ENCODE measurements at places on chromosomes 16 and 17.
A peak's percentile ranks its signal among the peaks of the same experiment; 100 is the strongest.

DNA sequence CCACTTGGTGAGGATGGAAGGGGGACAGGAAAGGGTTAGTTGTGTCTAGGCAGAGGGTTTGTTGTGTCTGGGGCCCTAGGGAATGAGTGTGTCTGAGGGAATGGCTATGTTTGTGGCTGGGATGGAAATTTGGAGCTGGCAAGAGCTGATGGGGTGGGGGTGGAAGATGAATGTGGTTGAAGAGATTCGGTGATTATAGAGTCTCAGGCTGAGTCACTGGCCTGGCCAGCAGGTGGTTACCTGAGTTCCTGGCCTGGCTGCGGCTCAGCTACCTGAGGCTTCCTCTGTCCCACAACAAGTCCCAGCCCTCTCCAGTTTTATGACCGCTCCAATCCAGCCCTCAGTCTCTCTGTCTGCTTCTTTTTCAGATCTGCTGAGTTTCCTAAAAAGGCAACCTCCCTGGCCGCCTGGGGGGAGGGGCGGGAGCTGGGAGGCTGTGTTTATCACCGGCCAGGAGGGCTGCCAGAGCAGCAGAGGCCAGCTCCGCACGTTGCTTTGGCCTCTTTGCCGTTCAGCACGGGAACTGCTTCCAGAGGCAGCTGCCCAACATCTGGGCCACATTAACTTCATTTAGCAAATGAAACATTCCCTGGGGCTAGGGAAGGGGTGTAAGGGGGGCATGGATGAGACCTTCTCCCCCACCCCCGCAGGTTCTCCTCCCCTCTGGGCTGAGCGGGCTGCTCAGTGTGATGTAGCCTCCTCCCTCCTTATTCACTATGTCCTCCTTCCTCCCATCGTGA is 21.8 kb downstream of the ITGB3 start:
- DNase-seq: peak; percentile 36

DNA sequence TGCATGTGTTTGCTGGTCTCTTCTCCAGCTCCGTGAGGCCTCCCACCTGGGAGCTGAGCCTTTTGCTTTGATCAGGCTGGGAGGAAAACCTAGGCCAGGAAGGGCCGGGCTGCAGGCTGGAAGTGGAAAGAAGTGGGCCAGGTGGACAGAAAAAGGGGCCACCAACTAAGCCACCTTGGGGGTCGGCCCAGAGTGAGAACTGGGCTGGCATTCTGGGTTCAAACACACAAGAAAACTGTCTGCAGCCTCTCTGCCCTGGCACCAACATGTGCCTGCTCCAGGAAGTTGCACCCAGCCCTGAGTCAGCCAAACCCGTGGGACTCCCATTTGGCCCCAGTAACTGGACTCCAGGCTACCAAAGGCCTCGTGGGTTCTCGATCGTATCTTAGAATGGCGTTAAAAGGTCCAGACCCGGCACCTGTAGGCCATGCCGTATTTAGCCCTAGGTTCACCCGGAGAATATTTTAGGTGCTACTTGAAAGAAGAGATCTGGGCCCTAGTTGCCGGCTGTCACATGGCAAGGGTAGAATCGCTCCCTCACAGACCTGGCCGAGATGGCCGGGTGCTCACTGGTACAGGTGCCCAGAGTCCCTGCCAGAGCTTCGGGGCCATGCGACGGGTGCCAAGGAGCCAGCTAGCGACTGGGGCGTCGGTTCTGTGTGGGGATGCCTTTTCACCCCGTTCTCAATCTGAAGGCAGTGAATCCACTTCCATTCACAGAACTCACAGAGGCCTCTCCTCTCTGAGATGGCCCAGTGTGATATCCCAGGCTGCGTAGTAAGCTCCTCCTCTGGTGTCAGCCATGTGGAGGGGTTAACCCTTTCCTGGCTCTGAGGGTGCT is 236.6 kb downstream of the MRTFB start:
- no peak for DNase-seq

GRCh38 chr16:46920402-46921068 is 36.4 kb downstream of the GPT2 start:
- no peak for DNase-seq

DNA sequence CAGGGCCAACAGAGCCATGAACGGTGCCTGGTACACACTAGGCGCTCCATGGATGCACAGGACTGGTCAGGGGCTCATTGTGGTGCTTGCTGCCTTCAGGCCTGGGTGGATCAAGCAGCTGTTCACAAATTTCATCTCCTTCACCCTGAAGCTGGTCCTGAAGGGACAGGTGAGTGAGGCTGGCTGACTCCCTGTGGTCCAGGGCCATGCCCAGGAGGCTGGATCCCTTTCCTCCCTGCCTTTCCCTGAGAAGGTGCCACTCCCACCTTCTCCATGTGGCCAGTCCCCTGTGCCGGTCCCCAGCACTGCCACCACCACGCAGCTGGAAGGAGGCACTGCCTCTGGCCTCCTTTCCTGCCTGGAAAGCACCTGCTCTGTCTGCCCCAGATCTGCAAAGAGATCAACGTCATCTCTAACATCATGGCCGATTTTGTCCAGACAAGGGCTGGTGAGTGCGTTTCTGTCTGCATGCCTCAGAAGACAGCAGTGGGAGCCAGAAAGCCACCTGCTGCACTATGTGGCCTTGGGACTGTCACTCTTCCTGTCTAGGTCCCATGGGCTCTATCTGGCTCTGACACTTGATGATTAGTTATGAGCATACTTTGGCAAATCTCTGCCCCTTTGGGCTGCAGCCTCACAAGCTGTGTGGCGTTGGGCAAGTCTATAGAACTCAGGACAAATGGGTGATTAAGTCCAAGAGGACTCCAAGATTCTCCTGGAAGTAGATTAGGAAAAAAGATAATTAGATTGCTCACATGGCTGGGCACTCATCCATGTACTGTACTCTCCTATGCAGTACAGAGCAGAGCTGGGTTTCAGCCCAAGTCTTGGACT is 9.4 kb downstream of the CETP start:
- no peak for DNase-seq

GRCh38 chr16:66292241-66292935 is 74.1 kb upstream of the CDH5 start:
- no peak for DNase-seq

- no peak for DNase-seq
Observed at GRCh38 chr16:75035410-75035968, 36.7 kb downstream of the ZNRF1 start.

DNA sequence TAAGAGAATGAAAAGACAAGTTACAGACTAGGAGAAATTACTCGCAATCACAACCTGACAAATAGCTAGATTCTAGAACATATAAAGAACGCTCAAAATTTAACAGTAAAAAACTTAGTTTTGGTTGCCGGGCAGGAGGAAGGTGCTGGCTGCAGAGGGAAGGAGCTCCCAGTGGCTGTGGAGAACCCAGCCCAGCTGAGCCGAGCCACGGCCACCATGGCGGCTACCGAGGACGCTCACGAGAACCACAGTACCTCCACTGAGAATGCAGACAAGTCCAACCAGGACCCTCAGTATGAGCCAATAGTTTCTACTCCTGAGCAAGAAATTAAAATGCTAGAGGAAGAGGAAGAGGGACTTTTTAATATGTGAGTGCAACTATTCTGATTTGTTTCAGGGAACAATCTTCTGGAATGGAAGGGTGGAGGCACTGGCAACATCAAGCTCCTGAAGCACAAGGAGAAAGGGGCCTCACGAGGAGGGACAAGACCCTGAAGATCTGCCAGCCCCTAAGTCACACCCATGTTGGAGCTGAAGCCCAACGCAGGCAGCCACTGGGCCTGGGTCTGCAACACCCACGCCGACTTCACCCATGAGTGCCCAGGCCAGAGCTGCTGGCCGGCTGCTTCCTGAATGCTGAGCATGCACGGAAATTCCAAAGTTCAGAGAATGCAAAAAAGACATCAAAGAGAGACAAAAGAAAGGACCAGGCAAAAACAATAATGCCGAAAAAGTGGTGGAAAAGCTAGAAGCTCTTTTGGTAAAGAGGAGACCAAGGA is 55.0 kb downstream of the DNAH17 start:
- no peak for DNase-seq

- no peak for DNase-seq
Observed at GRCh38 chr17:77441130-77441920, 300.6 kb downstream of the SEC14L1 start.

DNA sequence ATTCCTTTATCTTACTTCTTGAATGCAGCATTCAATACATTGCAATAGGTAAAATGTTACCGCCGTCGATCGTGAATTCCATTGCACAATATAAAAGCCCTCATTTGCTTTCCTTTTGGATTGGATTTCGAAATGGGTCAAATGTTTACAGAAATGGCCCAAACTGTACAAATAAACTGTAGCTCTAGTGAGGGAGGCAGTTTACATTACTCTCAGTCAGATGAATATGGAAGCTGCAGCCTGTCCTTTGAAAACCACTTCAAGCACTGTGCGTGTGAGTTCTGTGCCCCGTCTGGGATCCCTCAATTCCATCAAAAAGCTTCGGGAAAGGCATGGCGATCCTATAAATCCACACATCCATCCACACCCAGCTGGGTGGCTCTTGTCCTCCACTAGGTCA is 258.6 kb upstream of the FOXF1 start:
- DNase-seq: no peak

DNA sequence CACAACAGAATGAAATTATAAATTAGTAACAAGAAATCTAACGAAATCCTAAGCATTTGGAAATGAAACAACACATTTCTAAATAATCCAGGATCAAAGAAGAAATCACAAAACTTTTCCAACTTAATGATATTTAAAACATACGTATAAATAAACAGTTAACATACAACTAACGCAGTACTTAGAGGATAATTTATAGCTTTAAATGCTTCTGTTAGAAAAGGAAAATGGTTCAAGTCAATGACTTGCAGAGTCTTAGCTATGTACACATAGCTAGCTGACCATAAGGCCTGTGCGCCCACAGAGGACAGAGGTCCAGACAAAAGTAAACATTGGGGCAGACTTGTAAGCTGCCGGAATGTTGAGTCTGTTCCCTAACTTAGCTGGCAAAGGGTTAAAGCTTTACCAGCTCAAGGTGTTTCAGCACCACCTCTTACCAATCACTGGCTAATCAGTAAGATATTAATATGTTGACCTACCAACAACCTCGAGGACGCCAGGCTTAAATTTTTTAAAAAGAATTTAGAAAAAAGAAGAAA is 84.6 kb downstream of the PARN start:
- DNase-seq: no peak

GRCh38 chr16:54930005-54930868 is at the start of gene IRX5:
Gene IRX5, plus strand, starts transcription at chr16:54930865. Its CDS starts 334 bp downstream, at chr16:54931199.
- DNase-seq: peak; percentile 91

DNA sequence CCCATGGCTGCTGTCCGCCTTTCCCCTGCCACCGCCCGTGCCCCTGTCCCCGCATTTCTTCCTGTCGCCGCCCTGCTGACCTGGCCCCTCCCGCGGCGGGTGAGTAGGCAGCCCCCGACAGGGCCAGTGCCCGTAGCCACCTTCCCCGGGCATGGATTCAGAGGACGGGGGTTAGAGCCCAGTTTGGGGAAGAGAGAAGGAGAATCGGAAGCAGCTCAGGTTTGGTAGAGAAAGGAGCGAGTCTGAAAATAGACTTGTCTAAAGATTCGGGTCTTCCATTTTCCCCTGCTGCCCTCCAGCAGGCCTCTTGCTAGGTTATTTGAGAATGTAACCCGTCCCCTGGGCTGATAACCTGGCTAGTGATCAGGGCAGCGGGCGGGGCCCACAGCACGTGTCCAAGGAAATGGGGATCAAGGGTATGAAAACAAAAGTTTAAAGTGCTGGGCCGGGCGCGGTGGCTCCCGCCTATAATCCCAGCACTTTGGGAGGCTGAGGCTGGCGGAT is 7.9 kb upstream of the CLDN9 start:
- DNase-seq: no peak

DNA sequence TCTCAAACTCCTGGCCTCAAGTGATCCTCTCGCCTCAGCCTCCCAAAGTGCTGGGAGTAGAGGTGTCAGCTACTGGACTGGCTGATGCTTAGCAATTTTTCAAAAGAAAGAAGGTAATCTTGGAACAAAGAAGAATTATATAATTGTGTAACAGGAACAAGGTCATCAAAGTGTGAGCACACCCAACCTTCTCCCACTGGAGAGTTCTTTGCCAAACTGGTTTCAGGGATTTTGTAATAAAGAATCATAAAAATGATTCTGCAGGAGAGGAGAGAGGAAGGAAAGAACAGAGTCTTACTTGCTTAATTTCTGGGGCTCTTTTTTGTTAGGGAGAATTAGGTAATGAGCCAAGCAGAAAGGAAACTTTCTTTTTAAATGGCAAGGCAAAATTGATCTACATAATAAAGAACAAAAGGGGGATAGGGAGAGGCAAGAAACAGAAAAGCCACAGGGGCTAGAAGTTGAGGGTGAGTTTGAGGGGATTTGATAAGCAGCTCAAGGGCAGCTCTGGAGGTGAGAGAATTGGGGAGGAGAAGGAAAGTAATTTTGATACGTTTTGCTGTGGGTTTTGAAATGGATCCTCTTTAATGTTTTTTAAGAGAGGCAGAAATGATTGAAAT is 21.3 kb downstream of the CHD9NB start:
- no peak for DNase-seq

DNA sequence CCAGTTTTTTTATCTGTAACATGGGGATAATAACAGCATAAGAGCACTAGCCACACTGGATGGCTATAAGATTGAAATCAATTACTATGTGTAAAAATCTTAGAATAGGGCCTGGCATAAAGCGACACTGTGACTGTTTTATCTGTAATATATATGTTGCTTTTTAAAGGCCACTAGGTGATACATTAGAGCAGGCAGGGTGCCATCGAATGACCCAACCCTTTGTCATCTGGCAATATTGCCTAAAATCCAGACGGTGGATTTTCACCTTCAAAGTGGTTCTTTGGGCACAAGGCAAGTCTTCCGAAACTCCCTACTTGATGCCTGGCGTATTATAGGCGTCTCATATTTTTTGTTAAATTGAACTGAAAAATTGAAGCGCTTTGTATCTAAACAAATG is 69.1 kb downstream of the PRKCA start:
- DNase-seq: no peak

- DNase-seq: no peak
Observed at GRCh38 chr17:43025766-43026537, 921 bp downstream of the RND2 start.

- no peak for DNase-seq
Observed at GRCh38 chr16:2149630-2150417, 1.4 kb downstream of the RAB26 start.

DNA sequence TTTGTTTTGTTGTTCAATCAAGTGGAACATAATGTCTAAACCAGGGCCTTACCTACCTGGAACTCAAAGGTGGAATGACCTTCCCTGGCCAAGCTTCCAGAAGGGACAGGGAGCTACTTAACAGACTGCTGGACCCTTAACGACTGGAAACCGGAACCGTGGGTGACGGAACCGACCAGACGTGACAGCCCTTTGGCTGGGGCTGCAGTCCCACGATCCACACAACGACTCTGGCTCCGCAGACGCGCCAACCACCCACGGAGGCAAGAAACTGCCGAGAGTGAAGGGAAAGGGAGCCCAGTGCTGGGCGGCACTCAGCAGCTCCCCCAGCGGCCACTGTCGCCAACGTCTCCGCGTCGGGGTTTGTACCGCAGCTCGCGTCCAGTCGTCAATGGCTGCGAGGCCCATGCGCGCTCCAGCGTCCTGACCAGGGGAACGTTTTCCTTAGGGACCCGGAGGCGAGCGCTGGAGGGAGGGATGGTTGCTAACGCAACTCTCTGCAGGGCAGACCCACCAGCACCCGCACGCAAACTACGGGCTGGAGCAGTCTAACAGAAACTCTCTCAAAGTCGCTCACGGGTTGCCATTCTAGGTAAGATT is 5.5 kb upstream of the KIF22 start:
- peak; percentile 48 for DNase-seq

Data from neuronal stem cell (in vitro differentiated cells).